ENCODE measurements at places on chromosomes 1 and 21. TPM values are rescaled to one million over a fixed set of nuclear protein-coding genes. Genes with fewer than 3 reads are reported as not detected.

SPOCD1 gene
- 17.4 TPM for total RNA-seq

APP gene
- total RNA-seq = 911 TPM

L1TD1 gene
- not detected for total RNA-seq

NBPF4 gene
- total RNA-seq = not detected

KRTAP19-1 gene
- not detected for total RNA-seq

RCAN3 gene
- 4.7 TPM for total RNA-seq

MTARC2 gene
- total RNA-seq = 2.4 TPM

FUCA1 gene
- 3.9 TPM for total RNA-seq

C1QTNF12 gene
- total RNA-seq = 2.8 TPM

JAK1 gene
- total RNA-seq = 87.2 TPM

CENPF gene
- total RNA-seq = 6.3 TPM

NUF2 gene
- total RNA-seq = 1.6 TPM

TMEM167B gene
- 30.3 TPM for total RNA-seq
